ENCODE measurements at places on chromosomes 6 and 20.

DNA sequence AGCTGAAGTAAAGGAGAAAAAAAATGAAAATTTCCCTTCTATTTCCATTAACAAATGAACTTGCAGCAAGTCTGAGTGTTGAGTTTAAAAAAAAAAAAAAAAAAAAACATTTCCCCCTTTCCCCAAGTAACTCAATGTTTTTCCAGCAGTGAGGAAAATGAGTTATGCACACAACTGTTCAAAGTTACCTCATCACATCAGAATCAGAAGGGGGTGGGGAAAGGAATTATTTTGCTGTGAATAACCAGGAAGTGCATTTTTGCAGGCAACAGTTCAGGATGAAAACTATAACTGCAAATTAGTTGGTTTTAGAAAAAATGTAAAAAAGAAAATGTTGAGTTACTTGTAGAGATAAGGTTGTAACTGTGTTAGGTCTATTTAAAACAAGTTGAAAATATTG is 568.9 kb upstream of the CITED2 start:
- no peak overlapping the region for H3K27ac ChIP-seq
- H3K4me1 ChIP-seq: no peaks in the 10 kb centered on the region
- no peak for DNase-seq
- no peaks in the 10 kb centered on the region for H3K36me3 ChIP-seq
- no peaks in the 10 kb centered on the region for H3K27me3 ChIP-seq

DNA sequence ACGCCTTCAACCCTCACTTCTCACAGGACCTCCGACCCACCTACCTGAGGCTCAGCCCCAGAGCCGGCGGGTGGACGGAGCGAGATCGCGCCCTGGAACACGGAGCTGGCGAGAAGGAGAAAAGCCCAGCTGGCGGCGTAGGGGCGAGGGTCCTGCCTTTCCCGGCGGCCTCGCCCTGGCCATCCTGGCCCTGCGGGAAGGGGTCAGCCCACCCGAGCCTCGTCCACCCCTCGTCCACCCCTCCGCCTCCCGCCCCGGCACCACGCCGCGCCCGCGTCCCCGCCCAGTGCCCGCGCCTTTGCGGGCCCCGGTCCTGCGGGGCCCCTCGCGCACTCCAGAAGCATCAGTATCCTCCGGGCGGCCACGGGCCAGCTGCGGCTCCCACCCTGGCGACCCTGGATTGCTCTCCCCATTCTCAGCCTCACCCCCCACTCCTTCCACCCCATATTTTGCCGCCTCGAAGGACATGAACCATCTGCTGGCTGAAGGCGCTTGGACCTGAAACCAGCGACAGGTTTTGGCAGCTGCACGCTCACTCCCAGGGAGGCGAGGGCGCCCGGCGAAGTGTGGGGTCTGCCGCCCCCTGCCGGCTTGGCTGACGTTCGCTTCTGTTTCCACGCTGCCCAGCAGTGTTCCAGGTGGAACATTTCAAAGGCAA is 65.1 kb downstream of the PLG start:
- no peaks in the 10 kb centered on the region for H3K36me3 ChIP-seq
- H3K27ac ChIP-seq: no peak overlapping the region
- no peak for DNase-seq
- peak overlapping the region; percentile 37 for H3K4me3 ChIP-seq
- no peaks in the 10 kb centered on the region for H3K4me1 ChIP-seq

GRCh38 chr6:118353564-118353963 is 194.5 kb upstream of the PLN start:
- no peak for DNase-seq
- H3K27me3 ChIP-seq: no peaks in the 10 kb centered on the region
- H3K27ac ChIP-seq: no peak overlapping the region
- H3K4me3 ChIP-seq: no peak overlapping the region

- no peaks in the 10 kb centered on the region for H3K27me3 ChIP-seq
- no peak overlapping the region for H3K4me3 ChIP-seq
- H3K27ac ChIP-seq: no peak overlapping the region
- H3K4me1 ChIP-seq: no peaks in the 10 kb centered on the region
- H3K36me3 ChIP-seq: no peaks in the 10 kb centered on the region
- no peak for DNase-seq
Measured at GRCh38 chr6:49565855-49566254, 15.4 kb downstream of the C6orf141 start.

GRCh38 chr6:108903796-108904195 is 55.6 kb downstream of the ARMC2 start:
- no peak for DNase-seq
- H3K27ac ChIP-seq: no peak overlapping the region
- peaks cover 11% of the 10 kb centered on the region for H3K4me1 ChIP-seq
- H3K4me3 ChIP-seq: no peak overlapping the region
- H3K36me3 ChIP-seq: no peaks in the 10 kb centered on the region
- H3K27me3 ChIP-seq: no peaks in the 10 kb centered on the region

GRCh38 chr6:33177552-33178446 is 14.5 kb downstream of the COL11A2 start:
- H3K27me3 ChIP-seq: no peaks in the 10 kb centered on the region
- no peaks in the 10 kb centered on the region for H3K36me3 ChIP-seq
- H3K4me1 ChIP-seq: no peaks in the 10 kb centered on the region
- DNase-seq: no peak
- H3K27ac ChIP-seq: no peak overlapping the region
- H3K4me3 ChIP-seq: no peak overlapping the region

DNA sequence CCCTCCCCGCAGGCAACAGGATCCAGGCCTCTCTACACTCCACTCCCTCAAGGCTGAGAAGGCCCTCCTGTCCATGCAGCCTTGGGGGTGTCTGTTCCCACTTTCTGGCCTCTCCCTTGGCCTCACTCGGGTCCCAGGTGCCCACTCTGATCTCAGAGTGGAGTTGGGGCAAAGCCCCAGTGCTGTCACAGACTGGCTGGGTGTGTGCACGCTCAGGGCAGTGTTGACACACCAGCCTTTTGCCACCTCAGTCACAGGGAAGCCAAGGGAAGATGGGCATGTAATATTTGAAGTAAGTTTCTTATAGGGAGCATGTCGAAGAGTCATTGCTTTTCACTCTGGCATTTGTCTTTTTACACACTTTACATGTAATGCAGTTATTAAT is 44.9 kb downstream of the HLA-DRA start:
- no peaks in the 10 kb centered on the region for H3K27me3 ChIP-seq
- no peaks in the 10 kb centered on the region for H3K36me3 ChIP-seq
- no peak for DNase-seq

DNA sequence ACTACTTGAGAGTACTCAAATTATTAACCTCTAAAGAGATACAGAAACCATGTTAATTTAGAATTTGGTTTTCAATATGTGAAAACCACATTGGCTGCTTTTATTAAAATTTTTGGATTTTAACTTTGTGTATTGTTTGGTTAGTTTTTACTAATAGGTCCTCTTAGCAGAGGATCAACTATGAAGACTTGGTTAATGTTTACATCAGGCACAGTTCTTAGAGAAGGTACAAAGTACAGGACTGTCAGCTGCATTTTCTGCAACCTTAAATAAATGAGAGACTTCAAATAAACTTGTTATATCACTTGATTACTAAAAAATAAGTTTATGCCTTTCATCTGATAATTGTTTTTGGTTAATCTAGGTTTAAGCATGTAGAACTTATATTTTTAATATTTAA is 89.1 kb downstream of the PHF3 start:
- no peaks in the 10 kb centered on the region for H3K4me1 ChIP-seq
- DNase-seq: no peak
- no peaks in the 10 kb centered on the region for H3K36me3 ChIP-seq
- no peak overlapping the region for H3K4me3 ChIP-seq

GRCh38 chr6:36769676-36770499 is 69.4 kb downstream of the CPNE5 start:
- no peaks in the 10 kb centered on the region for H3K27me3 ChIP-seq
- H3K4me1 ChIP-seq: peaks cover 29% of the 10 kb centered on the region
- no peak for DNase-seq

DNA sequence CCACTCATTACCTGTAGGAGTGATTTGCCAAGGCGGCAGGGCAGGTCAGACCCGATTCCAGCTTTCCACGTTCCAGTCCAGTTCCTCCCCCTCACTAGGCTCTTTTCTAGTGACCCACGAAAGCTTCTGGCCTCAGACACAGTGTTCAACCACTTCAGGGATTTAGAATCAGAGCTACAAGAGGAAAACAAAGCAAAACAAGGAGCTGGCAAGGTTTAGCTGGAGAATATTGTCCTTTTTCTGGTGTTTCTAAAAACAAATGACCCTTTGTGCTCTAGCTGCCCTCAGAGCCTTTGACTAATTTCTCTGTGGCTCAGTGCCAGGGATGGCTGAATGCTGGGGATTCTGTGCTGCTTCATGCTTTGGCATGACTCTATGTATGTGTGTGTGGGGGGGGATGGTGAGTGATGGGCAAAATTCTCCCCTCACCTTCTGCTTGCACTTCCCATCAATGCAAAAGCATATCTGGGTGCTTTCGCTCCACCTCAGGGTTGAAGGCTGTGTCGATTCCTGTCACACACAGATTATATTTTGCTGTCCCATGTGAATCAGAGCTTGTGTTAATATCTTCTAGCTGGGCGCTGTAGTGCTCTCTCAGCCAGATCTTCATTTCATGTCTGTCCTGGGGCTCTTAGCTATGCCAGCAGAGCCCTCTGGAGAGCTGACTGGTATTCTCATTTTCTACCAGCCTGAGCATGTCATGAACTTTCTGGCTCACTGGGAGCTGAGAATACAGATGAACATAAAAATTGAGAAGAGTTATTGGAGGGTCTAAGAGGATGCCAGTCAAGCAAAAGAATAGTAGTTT is 19.3 kb upstream of the NEDD9 start:
- peaks cover under 1% of the 10 kb centered on the region for H3K4me1 ChIP-seq
- DNase-seq: no peak
- no peaks in the 10 kb centered on the region for H3K27me3 ChIP-seq
- H3K27ac ChIP-seq: no peak overlapping the region

DNA sequence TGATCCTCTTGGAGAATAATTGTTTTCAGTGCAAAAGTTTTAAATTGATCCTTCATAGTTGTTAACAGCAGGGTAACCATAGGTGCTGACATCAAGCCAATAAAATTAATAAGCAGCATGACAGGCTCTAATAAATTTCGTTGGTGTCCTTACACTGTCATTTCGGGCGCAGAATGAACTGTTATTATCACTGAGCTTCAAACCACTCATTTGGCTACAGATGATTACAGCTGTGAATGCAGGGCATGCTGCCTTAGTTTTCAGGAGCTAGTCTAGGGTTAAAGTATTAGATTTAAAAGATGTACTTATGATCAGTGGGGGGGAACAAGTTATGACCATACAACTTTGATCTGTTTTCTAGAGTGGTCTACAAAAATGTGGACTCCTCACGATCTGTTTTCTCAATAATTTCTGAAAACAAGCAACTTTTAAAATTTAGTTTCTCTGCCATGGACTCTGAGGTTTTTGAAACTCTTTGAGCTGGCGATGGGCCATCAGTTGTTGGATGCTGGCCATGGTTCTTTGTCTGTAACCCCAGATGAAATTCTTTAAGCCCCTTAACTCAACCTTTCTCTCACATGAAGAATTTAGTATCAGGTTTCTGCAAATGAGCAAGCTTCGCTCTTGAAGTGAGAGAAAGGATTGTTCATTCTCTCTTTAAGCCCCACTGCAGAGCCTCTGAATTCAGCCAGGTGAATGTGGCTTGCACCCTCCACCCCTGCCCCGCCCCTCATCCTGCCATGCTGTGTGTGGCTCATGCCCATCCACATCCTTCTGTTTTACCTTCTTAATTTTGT is 99.1 kb upstream of the MTHFD1L start:
- H3K27ac ChIP-seq: no peak overlapping the region
- no peak for DNase-seq
- no peaks in the 10 kb centered on the region for H3K4me1 ChIP-seq
- no peak overlapping the region for H3K4me3 ChIP-seq
- no peaks in the 10 kb centered on the region for H3K36me3 ChIP-seq
- H3K27me3 ChIP-seq: no peaks in the 10 kb centered on the region

GRCh38 chr6:32234934-32235333 is 11.1 kb upstream of the NOTCH4 start:
- DNase-seq: no peak
- H3K4me3 ChIP-seq: no peak overlapping the region
- H3K4me1 ChIP-seq: no peaks in the 10 kb centered on the region
- H3K27ac ChIP-seq: no peak overlapping the region
- H3K27me3 ChIP-seq: no peaks in the 10 kb centered on the region

- H3K4me3 ChIP-seq: no peak overlapping the region
- no peaks in the 10 kb centered on the region for H3K4me1 ChIP-seq
- no peaks in the 10 kb centered on the region for H3K27me3 ChIP-seq
Measured at GRCh38 chr6:5199702-5200101, 61.0 kb downstream of the LYRM4 start.

DNA sequence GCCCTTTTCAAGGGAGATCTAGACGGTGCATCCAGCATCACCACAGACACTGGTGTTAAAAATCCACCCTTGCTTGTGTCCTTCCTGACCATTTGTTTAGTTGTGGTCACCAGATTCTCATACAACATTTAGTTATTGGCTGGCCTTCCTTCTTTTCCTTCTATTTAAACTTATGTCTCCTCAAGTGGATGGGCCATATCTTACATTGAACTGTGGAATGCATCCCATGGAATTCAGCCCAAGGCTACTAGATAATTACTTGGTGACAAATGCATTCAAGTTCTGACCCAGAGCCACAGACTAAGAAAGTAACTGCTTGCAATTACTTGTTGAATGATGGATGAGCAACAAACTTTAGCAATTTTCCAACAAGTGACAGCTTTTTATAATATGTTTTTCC is 198.9 kb upstream of the SSTR4 start:
- H3K27me3 ChIP-seq: no peaks in the 10 kb centered on the region
- no peak overlapping the region for H3K4me3 ChIP-seq
- no peak overlapping the region for H3K27ac ChIP-seq

GRCh38 chr6:28005152-28005890 is 48.3 kb downstream of the OR2B6 start:
- no peaks in the 10 kb centered on the region for H3K4me1 ChIP-seq
- no peaks in the 10 kb centered on the region for H3K36me3 ChIP-seq
- no peak overlapping the region for H3K27ac ChIP-seq
- DNase-seq: no peak
- H3K4me3 ChIP-seq: no peak overlapping the region

DNA sequence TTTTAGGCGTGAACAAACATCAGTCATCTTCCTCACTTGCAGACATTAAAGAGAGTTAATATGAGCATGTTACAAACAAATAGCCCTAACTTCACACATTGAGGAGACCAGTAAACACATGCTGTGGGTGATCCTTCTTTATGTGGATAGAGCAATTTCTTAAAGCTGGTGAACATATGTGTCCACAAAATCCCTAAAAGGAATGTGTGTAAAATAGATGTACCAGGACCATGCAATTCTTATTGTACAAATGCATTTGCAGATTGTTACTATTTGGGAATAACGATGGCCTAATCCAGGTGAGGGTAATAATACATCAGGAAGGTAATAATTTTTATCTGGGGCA is 228.9 kb downstream of the ALDH8A1 start:
- H3K4me1 ChIP-seq: no peaks in the 10 kb centered on the region
- H3K36me3 ChIP-seq: no peaks in the 10 kb centered on the region
- H3K4me3 ChIP-seq: no peak overlapping the region
- no peaks in the 10 kb centered on the region for H3K27me3 ChIP-seq

DNA sequence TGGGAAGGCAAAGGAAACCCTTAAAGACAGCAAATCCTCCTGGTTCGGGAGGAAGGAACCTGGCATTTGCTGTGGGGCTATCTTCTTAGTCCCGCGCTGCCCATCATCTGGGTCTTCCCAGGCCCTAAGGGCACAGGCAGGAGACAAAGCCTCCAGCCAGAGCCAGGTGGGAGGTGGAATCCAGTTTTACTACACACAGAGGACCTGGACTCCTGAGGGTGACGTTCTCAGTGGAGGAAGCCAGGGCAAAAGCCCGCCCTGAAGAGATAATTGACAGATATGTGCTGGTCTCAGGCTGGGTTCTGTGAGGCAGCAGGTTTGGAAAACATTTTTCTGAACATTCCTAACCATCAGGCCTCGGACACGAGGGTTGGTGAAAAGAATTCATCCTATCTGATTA is 88.4 kb upstream of the AGPAT4 start:
- H3K4me3 ChIP-seq: no peak overlapping the region
- DNase-seq: no peak
- no peak overlapping the region for H3K27ac ChIP-seq
- no peaks in the 10 kb centered on the region for H3K36me3 ChIP-seq
- no peaks in the 10 kb centered on the region for H3K27me3 ChIP-seq
